Psoas muscle (tissue), 8 donors: ENCODE measurements at places on chromosomes 1 and 21. TPM values are rescaled to one million over a fixed set of nuclear protein-coding genes. Genes with fewer than 3 reads are reported as not detected.
A peak's percentile ranks its signal among the peaks of the same experiment; 100 is the strongest.

DNA sequence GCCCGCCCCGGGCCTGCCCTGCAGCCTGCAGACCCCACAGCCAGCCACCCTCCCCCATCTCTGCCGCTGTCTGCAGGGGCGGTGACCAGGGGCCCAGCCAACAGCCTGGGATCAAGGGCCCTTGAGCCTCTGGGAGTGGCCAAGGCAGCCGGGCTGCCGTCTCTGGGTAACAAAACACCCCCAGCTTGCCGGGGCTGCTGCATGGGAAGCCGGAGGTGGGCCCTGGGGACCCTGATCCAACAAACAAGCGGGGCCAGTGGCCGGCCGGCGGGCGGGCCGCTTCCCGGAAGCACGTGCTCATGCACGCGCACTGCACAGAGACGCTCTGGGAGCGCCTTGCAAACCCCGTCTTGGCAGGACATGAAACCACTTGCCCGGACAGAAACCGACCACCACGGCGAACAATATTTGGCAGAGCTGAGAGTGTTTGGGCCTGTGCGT is 13.2 kb downstream of the MEGF6 start:
- H3K27me3 ChIP-seq = no peaks in the 10 kb centered on the region
- no peak overlapping the region for H3K4me3 ChIP-seq
- H3K4me1 ChIP-seq = peaks cover 3% of the 10 kb centered on the region
- no peak overlapping the region for H3K27ac ChIP-seq
- DNase-seq = peak; percentile 67

Gene C1orf116
- 0.24 TPM for total RNA-seq

DNA sequence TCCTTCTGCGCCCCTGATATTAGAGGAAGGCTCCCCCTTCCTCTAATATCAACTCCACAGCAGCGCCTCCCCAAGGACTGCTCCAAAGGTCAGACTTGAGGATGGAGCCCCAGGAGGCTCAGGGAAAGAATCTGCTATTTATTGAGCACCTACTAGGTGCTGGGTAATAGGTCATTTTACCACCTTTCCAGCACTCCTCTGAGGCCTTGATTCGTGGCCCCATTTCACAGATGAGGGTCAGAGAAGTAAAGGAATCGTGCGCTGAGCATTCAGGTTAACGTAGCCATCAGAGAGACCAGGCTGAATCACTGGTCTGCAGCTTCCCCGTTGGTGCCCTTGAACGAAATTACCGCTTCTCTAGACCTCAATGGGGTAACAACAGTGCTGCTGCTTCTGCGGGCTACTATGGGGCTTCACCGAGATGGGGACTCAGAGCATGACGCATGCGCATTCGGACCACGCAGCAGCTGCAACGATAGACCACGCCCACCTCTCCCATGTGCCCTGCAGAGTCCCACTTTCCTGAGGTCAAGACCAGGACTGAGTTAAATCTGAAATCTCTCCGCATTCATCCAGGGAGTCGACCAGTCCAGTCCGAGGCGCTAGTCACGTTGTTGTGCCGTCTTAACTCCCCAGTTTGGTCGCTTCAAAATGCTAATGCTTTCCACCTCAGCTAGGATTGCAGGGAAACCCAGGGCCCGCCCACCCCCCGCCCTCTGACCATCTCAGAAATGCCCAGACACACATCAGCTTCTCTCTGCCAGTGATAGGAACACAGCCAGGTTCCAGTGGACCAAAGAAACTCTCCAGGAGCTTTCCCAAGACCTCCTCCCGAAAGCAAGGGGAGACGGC is 12.9 kb downstream of the CAMK2N1 start:
- no peaks in the 10 kb centered on the region for H3K36me3 ChIP-seq
- peak; percentile 63 for DNase-seq
- H3K4me1 ChIP-seq = no peaks in the 10 kb centered on the region
- H3K27me3 ChIP-seq = peaks cover 38% of the 10 kb centered on the region
- H3K27ac ChIP-seq = no peak overlapping the region

- H3K36me3 ChIP-seq = no peaks in the 10 kb centered on the region
- no peaks in the 10 kb centered on the region for H3K27me3 ChIP-seq
- H3K4me1 ChIP-seq = no peaks in the 10 kb centered on the region
- no peak overlapping the region for H3K27ac ChIP-seq
- no peak for DNase-seq
Observed at GRCh38 chr1:233639611-233640010, 25.7 kb downstream of the KCNK1 start.

DNA sequence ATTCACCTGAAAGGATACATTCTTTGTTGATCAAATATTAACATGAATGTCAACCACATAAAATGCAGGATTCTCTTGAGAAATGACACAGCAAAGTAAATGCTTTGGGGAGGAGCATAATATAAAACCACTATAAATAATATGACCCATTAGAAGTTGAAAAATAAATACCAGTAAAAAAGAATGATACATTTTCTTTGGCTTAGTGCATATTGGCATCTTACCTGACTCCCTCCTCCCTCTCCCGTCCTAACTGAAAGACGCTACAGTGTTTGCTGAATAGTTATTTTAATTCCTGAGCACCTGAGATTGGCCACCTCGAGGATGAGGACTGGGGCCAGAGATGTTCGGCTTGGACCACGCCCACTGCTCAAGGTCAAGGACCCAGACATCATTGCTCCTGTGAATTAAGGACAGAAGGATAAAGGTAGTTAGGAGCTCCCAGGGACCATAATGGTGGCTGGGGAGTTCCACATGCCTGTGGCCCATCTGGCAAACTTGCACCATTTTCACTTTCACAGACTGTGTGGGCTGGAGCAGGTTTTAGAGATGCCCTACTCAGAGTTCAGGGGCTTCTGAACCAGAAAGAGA is 16.4 kb upstream of the CPLANE2 start:
- H3K27me3 ChIP-seq = no peaks in the 10 kb centered on the region
- no peak overlapping the region for H3K4me3 ChIP-seq
- peaks cover 18% of the 10 kb centered on the region for H3K4me1 ChIP-seq
- DNase-seq = no peak
- peaks cover 2% of the 10 kb centered on the region for H3K36me3 ChIP-seq

GRCh38 chr1:223328566-223328965 is 35.4 kb downstream of the SUSD4 start:
- no peak for DNase-seq
- no peak overlapping the region for H3K4me3 ChIP-seq
- no peak overlapping the region for H3K27ac ChIP-seq
- no peaks in the 10 kb centered on the region for H3K27me3 ChIP-seq

DNA sequence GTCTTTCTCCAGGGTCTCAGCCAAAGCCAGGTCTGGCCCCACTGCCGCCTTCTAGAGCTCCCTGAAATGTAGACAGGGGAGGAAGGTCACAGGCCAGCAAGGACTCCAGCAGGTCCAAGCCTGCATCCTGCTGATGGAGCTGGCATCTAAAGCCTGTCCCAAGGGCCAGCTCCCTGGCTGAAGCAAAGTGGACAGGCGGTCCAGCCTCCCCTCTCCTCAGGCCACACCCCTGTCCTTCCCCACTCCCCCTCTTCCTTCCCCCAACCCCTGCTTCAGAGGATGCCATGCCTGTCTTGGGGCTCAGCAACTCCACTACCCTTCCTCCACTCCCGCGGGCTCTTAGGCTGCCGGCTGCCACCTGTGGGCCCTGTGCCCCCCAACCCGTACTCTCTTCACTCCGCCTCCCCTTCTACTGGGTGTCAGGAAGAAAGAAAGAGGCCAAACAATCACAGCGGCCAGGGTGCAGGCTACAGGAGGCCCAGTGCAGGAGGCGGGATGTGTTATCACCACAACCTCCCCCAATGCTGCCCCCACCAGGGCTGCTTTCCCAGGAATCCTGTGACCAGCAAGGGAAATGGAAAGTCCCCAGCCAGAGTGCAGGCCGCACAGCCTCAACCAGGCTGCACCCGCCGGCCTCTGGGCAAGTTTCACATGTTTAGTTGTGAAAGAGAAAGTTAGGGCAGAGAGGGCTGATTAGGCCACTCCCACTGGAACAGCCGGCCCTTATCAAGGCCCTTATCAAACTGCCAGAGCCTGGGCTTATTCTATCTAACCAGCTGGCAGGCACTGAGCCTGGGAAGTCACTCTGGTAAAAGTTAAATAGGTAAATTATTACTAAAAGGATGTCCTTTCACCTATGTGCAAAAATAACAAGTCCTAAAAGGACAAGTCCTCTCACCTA is 34.1 kb downstream of the ACOT7 start:
- no peak for DNase-seq
- H3K4me3 ChIP-seq = no peak overlapping the region
- H3K4me1 ChIP-seq = no peaks in the 10 kb centered on the region
- no peaks in the 10 kb centered on the region for H3K36me3 ChIP-seq

GRCh38 chr1:29123053-29123886 is 433 bp downstream of the TMEM200B start:
- peak overlapping the region; percentile 77 for H3K4me3 ChIP-seq
- peak overlapping the region; percentile 63 for H3K27ac ChIP-seq
- H3K27me3 ChIP-seq = peaks cover 16% of the 10 kb centered on the region
- H3K36me3 ChIP-seq = no peaks in the 10 kb centered on the region
- peaks cover 6% of the 10 kb centered on the region for H3K4me1 ChIP-seq
- peak; percentile 32 for DNase-seq

Gene SPATA1
- 1.4 TPM for total RNA-seq

DNA sequence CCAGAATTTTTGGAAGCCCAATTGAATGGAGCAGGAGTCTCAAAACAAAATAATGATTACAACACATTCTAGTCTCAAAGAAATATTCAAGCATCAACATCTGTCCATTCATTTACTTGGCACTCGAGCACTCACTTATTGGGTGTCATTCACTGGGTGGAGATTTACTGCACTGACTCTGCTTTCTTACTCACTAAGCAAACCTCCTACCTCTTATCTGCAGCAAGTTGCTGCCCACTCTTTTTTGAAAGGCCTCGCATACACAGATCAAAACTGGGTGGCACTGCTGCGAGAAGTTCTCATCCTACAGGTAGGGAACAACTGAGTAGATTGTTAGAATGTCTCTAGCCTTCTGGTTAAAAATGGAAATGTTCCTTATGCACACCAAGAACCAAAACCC is 18.0 kb downstream of the RHBDL2 start:
- H3K36me3 ChIP-seq = no peaks in the 10 kb centered on the region
- H3K4me3 ChIP-seq = no peak overlapping the region
- H3K27ac ChIP-seq = no peak overlapping the region
- H3K4me1 ChIP-seq = no peaks in the 10 kb centered on the region

Gene CTSK
- total RNA-seq = 2.8 TPM
